Fibroblast of mammary gland (primary cell): ENCODE measurements at places on chromosomes 6 and 20.

DNA sequence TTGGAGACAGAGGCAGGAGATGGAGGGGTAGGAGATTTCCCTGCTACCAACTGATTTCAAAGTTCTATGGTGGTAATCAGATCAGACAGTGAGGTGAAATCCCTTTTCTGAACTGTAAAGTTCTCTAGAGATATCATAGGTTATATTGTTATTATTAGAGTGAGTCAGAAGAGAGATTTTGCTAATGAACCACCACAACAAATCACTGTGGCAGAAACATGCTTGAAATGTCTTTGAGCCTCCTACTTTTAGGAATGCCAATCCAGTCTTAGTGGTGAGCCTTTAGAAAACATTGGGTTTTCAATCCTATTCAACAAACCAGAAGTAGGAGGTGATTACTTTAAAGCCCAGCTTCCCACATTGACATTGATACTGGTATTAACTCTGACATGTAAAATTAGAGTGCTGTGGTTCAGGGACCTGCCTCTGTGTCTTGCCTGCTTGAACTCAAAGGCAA is 136.7 kb upstream of the CNR1 start:
- DNase-seq = peak; percentile 24

DNA sequence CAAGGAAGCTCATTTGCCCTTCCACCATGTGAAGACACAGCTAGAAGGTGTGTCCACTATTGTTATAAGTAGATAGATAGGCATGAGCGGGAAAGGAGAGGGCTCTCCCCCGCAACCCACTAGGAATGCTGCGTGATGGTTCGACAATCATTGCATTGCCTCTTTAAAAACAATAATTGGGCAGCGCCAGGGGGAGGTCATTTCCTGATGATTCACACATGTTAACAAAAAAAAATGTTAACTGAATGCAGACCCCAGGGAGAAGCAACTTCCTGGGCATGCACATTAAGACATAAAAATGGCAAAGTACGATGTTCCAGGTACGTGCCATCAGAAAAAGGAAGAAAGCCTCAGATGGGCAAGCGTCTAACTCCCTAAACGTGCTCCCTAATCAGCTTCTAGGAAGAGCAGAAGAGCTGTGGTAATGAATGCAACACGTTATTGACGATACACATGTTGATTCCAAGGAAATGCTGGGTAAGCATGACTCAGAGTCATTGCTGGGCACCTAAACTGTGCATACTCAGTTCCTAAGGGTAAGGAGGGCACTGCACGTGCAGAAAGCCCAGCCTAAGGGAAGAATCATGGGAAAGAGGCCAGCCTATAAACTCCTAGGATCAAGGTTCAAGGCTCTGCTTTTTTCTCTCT is 113.7 kb downstream of the FAM217A start:
- DNase-seq = peak; percentile 25

GRCh38 chr6:157272866-157273755 is 50.2 kb downstream of the TMEM242 start:
- DNase-seq = no peak

DNA sequence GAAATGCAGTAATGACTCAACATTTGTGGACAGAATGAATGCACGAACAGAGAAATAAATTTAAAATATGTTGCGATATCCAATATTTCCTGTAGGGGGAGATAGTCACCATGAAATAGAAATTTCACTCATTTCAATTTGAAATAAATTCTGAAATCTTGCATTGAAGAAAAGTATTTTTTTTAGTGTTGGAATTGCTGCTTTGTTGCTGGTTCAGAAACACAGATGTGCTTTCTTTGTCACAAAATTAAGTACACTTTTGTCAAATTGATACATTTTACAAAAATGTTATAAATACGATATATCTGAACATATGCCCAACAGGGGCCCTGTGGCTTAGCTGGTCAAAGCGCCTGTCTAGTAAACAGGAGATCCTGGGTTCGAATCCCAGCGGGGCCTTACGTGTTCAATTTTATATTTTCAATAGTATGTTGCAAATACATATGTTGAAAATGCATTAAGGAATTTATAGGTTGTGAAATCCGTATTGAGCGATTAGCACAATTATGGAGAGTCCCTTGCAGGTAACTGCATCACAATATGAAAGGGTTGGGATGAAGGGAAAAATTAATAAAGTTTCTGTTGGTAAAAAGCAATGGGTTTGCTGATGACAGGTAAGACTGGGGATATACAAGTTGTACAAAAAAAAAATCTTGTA is 85.4 kb upstream of the PRSS16 start:
- DNase-seq = peak; percentile 72

- peak; percentile 25 for DNase-seq
These were observed 466.9 kb upstream of the NRSN1 start for GRCh38 chr6:23659125-23659524.

DNA sequence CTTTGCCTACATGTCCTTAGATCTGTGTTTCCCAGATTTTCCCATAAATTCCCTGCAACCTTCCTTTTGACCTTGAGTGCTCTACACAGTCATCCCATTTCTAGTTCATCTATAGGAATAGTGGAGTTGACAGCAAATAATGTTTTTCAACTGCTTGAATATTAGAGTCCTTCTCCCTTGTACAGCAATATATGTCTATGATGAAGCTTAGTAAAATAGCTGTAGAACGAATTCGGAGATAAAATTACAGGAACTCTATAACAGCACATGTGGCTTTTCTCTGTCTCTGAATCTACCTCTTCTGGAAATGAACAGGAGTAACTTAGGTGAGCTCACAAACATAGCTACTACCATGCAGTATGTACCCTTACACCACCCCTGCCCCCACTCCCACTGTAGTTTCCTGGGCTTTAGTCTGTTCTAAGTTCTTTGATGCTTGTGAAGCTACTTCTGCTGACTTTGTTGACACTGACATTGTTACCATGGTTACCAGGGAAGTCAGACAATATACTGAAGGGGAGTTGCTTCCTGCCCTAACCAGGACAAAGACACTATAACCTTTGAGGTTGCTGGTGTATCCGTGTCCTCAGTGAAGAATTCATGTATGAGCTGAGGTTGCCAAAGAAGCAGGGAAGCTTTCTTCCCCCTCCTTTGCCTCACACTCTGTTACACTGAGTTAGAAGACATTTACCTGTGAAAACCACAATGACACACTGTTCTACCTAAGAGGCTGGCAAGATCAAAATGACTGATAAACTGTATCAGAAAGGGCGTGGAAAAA is 35.8 kb upstream of the SHLD1 start:
- no peak for DNase-seq

DNA sequence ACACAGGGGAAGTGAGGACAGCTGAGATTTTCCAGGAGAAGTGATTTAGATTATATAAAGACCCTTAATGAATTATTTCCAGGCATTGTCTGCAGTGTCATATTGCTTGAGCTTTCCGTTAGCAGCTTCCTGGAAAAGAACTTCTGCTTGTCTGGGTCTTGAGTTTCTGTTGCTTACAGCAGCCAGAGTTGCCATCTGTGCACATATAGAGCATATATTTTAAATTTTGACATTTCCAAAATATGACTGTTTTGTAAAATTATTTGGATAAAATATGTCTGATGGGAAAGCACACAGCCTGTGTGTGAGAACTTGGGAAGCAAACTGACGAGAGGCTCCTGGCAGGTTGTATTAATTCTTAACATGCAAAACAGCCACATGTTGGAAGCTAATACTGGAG is 21.0 kb upstream of the NKX2-2 start:
- DNase-seq = no peak

DNA sequence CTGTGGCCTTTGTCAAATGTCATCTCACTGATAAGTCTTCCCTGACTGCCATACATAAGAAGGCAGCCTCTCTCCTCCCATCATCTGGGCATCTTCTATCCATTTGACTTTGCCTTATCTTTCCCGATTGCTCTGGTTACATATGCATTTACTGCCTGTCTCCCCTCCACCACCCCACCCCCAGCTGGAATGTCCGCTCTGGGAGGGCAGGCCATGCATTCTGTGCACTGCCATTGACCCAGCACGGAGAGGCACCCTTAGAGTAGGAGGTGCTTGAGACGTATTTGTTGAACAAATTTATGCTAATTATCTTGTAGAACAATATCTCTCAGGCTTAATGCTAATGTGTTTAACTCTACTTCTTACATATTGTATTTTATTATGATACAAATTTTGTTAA is 183.9 kb upstream of the HDAC2 start:
- DNase-seq = no peak

- no peak for DNase-seq
These were observed 141.1 kb downstream of the CEP57L1 start for GRCh38 chr6:109236115-109237076.

DNA sequence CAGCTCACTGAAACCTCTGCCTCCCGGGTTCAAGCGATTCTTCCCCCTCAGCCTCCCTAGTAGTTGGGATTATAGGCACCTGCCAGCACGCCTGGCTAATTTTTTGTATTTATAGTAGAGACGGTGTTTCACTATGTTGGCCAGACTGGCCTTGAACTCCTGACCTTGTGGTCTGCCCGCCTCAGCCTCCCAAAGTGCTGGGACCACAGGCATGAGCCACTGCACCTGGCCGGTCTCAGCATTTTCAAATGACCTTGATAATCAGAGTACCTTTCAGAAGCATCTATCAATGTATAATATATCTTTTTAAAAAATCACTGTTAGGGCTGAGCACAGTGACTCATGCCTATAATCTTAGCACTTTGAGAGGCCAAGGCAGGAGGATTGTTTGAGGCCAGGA is 143.0 kb downstream of the DOK5 start:
- DNase-seq = no peak

DNA sequence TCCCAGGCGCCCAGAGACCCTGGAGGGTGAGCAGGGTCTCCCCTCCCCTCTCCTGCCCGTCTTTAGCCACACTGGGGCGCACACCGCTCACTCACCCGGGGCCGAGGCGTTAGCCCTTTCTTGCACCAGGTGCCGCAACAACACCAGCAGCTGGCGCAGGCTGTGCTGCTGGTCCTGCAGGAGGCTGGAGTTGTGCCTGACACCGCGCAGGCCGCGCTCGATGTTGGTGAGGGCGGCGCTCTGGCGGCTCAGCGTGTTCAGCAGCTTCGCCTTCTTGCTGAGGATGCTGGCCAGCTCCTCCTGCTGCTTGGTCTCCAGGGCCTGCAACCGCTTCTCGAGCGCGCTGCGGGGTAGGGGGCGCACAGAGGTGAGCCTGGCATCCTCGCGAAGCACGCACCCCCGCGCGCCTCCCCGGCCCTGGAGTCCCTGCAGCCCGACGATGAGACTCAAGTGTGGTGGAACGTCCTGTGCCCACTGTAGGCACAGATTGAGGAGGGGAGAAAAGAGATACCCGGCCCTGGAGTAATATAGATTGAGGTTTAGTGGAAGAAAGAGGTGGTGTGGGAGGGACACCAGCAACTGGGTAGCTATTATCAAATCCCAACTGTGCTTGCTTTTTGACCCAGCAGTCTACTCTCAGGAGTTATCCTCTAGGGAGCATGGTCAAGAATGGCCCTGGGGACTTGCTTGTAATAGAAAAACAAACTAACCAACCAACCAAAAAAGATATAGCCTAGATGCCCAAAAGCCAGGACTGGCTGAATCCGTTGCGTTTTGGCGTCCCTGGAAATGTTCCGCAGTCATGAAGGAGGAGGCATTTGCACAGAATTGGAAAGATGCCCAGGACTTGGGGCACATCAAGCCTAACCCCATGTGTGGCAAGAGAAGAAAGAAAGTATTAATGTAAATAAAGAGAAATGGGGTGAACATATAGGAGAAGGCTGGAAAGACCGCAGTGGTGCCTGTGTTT is 30.9 kb downstream of the ANGPT4 start:
- peak; percentile 9 for DNase-seq

GRCh38 chr20:47392015-47392720 is 35.7 kb upstream of the ZMYND8 start:
- DNase-seq = peak; percentile 98

DNA sequence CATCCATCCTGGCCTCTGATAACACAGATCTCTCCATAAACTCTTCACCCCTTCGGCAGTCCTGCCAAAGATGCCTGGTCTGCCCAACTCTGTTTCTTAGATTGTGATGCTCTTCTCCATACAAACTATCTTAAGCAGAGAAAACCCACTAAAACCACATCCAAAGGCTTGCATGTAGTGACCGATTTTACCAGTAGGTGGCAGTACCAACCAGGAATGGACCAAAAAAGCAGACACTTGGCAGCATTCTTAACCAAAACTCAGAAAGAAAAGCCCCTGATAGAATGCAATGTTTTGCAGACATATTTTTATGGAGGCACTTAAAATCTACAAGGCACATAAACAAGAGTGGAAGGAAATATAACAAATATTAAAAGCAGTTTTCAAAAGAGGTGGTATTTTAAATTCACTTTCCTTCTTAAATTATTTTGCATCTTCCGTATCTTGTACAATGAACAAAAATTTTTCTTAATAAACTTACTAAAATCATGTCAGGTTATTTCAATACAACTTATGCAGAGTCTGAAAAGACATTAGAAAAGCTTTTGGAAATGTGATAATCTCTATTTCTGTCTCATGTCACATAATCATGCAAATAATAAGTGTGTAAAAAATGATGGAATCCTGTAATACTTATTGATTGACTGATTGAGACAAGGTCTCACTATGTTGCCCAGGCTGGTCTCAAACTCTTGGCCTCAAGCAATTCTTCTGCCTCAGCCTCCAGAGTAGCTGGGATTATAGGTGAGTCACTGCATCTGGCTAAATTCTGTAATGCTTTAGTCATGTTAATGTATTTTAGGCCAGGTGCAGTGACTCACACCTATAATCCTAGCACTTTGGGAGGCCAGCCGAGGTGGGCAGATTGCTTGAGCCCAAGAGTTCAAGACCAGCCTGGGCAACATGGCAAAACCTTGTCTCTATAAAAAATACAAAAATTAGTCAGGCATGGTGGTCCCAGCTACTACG is 29.4 kb downstream of the LRP11 start:
- peak; percentile 76 for DNase-seq

GRCh38 chr6:128519132-128519930 is 1.1 kb downstream of the PTPRK start:
- DNase-seq = peak; percentile 45

GRCh38 chr6:4931530-4932227 is 72.2 kb downstream of the RPP40 start:
- peak; percentile 34 for DNase-seq

DNA sequence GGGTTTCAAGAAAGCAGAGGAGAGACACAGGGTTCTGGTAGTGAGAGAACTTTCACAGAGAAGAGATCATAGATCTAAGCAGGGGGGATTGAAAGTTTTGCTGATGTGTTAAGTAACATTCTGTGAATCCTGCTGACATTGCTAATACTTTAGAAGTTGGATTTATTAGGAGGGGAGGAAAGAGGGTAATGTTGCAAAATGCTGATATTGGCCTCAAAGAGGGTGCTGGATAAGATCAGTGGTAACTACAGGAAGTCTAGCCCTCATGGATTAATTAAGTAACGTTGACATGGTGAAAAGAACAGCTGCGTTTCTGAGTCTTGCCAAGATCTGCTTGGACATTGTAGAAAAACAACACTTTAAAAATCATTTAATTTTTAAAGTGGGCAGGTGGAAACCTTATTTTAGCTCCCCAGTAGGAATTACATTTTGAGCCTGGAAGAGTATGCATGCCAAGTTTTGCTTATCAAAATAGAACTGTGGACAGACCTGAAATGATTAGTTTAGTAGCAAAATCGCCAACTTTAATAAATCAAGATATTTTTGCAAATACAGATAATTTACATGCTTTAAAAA is 606.0 kb upstream of the HTR1E start:
- no peak for DNase-seq
